ENCODE measurements at places on chromosomes 7 and 10.

- DNase-seq = no peak
Observed at GRCh38 chr7:128879939-128880746, 17.5 kb downstream of the ATP6V1F start.

- no peak for DNase-seq
Observed at GRCh38 chr7:30743371-30744074, 8.4 kb upstream of the INMT start.

- DNase-seq = no peak
Observed at GRCh38 chr10:51384971-51385370, 310.7 kb downstream of the PRKG1 start.

DNA sequence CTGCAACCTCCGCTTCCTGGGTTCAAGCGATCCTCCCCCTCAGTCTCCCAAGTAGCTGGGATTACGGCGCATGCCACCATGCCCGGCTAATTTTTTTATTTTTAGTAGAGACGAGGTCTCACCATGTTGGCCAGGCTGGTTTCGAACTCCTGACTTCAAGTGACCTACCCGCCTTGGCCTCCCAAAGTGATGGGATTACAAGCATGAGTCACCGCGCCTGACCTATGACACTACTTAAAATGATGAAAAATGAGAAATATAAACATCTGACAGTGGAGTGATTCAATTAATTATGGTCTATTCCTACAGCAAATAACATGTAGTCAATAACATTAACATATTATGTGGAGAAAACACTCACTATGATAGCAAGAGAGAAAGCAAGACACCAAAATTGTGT lies 2.2 kb downstream of the BRAT1 start:
- DNase-seq = no peak

DNA sequence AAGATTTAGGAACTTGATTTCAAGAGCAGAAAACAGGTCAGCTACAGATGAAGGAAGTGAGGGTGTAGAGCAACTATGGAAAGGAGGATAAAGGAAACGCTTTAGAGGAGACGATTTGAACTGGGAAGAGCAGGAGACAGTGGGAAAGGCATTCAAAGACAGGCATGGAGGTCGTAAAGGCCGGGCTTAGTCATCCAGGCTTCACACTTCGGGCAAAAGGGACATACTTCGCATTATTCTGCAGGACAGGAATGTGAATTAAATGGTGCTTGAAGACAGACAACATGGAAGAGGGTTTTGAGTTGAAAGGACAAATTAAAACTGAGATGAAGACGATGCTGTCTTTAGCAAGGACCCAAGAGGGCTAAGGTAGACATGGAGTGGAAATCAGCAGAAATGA lies 8.1 kb downstream of the FAM171A1 start:
- DNase-seq = no peak

DNA sequence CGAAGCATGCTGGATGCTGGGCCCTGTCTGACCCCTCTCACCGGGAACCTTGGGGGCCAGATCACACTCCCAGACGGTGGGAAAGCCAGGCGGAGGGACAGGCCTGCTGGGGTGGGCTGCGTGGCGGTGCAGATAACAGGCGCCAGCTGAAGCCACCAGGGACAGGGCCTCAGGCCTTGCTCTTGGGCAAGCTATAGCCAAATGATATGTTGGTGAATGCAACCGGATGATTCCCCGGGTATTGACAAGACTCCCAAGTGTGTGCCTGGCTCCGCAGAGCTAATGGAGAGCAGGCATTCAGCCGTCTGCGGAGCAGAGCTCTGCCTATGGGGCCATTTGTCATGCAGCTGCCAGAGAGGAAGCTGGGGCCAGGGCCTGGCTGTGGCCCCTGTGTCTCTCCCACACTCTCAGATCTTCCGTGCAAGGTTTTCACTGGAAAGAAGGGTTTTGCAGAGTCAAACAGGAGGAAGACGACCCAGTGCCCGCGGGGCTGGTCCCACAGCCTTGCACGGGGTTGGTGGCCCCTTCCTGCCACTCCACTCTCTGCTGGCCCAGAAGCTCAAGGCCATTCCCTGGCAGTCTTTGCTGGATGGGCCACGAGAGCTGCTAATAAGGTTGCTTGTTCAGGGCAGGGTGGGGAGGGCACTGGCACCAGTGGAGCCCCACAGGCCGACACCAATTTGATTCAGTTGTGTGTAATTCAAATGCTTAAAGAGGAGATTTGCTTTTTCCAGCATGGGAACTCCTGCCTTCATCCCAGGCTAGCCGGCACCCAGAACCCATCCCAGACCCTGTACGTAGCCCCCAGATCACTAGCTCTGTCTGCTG lies 91.8 kb downstream of the PRKAG2 start:
- DNase-seq = no peak

DNA sequence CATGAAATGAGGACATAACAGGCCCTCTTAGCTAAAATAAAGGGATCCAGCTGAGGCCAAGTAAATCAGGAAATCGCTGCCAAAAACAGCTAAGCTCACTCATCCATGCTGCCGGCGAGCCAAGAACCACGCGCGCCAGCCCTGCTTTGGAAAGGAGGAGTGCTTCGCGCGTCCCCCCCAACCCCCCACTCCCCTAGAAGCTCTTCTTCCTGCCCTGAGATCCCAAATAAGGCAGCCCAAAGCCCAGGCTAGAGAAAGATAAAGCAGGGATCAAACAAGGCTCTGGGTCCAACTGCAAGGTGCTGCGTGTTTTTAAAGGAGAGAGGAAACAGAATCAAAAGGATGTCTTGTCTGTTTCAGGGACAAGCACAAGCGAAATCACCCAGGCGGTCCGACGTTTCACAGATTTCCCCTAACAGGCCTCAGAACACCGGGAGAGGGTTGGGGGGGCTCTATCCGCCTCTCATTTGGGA lies 168.3 kb upstream of the AUTS2 start:
- no peak for DNase-seq

DNA sequence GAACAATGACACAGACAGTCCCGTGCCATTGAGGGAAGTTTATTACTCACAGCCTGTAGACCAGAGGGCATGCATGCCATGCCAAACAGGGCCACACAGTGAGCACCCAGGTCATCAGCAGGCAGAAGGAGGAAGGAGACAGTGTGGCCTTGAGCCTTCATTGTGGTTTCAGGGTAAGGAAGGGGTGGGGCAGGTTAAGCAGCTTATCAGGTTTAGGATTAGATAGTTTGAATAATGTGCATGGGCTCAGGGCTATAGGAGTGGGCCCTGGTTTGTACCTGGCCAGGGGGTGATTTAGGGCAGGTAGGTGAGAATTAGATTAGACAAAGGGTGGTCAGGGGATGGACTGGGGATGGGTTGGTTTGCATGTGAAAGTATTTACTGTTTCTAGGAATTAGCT lies 67.9 kb downstream of the ADCY1 start:
- no peak for DNase-seq

DNA sequence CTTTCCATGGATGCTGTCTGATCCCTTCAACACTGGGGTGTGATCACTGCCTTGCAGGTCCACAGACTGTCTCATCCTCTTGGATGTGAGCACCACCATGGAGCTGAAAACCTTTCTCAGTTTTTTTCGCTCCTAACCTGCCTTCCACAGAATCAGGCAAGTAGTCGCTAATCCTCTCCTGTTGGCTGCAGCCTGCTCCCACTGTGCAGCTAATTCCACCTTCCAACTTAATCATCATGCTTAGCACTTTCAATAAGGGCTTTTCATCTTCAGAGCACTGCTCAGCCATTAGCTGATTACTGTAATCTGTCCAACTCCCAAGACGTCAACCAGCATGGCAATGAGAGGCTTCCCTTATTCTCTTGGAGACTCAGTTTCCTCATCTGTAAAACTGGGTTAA lies 15.1 kb upstream of the CDH23 start:
- no peak for DNase-seq

- DNase-seq = no peak
Observed at GRCh38 chr10:50991456-50992355, 82.6 kb upstream of the PRKG1 start.

GRCh38 chr7:17362439-17363105 lies 64.1 kb downstream of the AHR start:
- DNase-seq = no peak

DNA sequence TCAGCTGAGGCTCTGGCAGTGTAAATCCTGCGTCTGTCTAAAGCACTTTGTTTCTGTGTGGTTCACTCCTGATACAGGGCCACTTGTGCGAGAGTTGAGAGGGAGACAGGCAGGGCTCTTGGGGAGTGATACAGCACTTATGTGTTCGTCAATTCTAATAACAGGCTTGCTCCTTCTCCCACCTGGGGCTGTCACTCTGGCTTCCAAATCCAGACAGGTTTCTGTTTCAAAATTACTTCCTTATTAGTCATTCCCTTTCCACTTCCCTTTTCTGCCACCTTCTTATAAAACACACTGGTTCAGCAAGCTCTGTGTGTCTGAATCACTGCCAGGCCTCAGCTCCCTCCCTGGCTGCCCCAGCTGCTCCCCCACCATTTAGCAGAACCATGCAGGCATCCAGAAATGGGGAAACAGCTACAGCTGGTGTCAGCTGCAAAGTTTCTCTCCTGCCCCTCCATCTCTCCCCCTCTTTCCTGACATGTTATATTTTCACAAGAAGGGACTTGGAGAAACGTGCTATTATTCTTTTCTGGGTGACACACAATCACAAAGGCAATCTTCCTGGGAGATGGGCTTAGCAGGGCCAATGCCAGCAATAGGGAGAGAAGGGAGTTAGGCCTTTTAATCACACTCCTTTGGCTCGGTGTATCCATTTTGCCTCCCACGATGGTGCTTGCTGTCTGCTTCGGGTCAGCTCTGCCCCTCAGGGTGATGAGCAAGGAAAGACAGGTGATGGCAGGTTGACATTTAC lies 58.4 kb upstream of the ZNRF2 start:
- no peak for DNase-seq

- no peak for DNase-seq
Observed at GRCh38 chr10:133458710-133459453, 5.1 kb downstream of the SCART1 start.

- DNase-seq = no peak
Observed at GRCh38 chr10:116526219-116526618, 19.5 kb upstream of the PNLIP start.

DNA sequence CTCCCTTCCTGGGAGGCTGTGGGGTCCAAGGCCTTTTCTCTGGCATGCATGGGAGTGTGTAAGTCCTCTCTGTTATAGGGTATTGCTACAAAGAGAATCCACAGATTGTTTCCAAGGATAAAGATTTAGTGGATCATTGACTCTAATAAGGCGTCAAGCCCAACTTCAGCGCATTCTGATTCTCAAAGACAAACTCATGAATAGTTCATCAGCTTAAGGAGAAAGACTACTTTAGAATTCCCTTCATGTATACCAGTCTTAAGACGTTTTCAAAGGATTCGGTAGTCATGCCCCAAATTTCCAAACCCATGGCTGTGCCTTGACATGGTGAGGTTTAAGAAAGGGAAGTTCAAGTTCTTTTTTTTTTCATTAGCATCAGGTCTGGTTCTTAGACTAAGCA lies 46.6 kb upstream of the ABLIM1 start:
- DNase-seq = no peak

GRCh38 chr7:67413670-67414069 lies 417.0 kb downstream of the TYW1 start:
- DNase-seq = no peak

- no peak for DNase-seq
Observed at GRCh38 chr10:114962441-114962840, 24.4 kb downstream of the TRUB1 start.

GRCh38 chr7:19161671-19162070 lies 16.4 kb upstream of the FERD3L start:
- DNase-seq = no peak

DNA sequence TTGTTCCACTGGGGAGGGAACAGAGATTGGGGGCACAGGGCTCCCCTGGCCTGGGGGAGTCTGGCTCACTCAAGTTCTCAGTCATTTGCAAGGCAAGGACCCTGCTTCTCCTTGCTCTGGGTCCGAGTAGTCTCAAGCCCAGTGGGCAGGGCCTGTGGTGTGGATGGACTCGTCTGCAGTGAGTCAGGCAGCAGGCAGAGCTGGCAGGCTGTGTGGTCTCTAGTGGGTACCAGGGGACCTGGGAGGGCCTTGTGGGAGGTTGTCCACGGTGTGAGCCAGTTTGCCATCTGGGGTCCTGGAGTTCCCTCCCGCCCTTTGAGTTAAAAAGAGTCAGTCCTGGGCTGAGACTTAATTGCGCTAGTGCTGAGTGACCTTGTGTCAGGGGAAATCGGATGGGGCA lies 8.8 kb upstream of the SH2D4B start:
- DNase-seq = no peak

GRCh38 chr7:29372351-29373090 lies 177.9 kb downstream of the CHN2 start:
- no peak for DNase-seq

DNA sequence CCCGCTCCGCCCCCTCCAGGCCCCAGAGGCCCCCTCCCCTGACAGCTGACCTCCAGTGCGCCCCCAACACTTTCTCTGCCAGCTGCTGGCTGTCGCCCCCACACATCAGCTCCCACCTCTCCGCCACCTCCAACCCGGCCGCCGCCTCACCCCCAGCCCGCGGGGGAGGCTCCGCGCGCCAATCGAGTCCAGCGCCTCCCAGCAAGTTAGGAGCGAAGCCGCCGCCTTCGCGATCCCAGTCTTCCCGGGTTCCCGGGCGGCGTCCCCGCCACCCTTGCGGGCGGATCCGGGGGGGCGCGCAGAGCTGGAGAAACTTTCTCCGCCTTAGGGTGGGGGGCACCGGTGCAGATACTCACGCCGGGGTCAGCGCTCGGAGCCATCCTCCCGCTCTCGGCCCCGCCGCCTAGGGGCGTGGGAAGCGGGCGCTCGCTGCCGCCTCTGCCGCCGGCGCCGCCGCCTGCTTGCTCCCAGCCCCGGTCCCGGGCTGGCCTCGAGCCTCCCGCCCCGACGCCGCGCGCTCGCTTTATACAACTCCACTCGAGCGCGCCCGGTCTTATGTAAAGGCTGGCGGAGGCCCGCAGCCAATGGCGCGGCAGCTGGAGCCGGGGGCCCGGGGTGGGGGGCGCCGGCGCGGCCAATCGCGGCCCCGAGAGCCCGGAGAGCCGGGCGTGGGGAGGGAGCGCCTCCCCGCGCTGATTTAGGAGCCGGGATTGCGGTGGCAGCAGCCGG lies at the start of gene CRTAC1:
TSS of gene CRTAC1 (minus strand) at position 529 of the 729 bp plus-strand sequence. CDS start at position 380, 149 bp downstream.
- no peak for DNase-seq

DNA sequence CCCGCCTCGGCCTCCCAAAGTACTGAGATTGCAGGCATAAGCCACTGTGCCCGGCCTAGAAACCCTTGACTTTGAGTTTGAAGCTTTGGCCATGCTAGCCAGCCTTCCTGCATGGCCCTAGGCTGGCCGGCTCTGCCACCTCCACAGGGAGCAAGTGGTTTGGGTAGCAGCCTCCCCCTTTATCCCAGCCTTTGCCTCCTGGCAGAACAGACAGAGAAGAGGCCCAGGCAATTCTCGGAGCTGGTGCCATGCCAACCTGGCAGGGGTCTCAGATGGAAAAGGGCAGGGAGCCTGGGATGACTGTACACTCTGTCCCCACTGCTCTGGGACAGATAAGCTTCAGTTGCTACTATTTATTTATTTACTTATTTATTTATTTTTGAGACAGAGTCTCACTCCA lies 39.4 kb downstream of the SRRM3 start:
- no peak for DNase-seq

DNA sequence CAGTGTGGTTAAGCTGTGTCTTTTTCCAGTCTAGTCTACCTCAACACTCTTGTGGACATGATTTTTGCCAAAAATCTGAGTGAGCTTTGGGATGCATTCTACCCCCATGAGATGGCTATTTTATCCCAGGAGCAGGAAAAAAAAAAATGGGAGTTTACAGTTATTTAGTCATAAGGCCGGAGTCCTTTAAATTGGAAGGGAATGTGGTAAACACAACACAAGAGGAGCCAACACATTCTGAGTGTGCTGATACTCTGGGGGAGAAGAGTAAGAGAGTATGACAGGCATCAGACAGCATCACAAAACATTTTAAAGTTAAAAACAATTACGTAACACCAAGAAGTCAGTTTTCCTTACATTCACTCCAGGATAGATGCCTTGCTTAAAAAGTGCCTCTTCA lies 46.1 kb downstream of the C1GALT1 start:
- no peak for DNase-seq
